ENCODE measurements at places on chromosomes 1 and 21.

- no peak for DNase-seq
Measured at GRCh38 chr1:24673341-24673740, 30.2 kb downstream of the SRRM1 start.

DNA sequence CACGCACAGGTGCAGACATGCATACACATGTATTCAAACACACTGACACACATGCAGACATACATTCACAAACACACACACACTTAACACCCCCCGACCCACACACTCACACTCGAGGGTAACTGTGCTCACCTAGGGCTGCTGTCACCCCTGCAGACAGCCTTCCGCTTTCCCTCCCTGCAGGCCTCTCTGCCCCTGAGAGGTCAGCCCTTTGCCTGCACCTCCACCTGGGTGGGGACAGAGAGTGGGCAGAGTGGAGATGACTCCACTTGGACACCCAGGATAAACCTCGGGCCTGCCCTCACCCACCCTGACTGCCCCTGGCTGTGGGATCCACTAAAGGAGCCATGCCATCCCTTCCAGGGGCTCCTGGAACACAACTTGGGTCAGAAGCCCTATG, 264.3 kb downstream of the PTPRU start:
- no peak for DNase-seq

DNA sequence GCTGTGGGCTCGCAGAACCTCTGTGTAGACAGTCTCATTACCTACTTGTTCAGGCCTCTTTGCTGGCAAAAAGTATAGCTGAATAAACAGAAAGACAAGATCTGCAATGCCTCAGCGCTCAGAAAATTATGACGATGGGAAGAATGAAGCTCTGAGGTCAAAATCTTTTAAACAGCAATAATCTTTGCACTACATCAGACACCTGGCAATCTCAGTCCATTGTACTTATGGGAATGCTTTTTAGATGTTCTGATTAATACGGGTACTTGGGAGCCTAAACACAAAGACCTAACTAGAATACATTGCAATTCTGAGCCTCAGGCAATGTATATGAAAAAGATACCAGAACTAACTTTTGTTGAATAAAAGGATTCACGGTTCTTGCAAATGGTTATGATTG, 410.7 kb downstream of the SMYD3 start:
- no peak for DNase-seq

DNA sequence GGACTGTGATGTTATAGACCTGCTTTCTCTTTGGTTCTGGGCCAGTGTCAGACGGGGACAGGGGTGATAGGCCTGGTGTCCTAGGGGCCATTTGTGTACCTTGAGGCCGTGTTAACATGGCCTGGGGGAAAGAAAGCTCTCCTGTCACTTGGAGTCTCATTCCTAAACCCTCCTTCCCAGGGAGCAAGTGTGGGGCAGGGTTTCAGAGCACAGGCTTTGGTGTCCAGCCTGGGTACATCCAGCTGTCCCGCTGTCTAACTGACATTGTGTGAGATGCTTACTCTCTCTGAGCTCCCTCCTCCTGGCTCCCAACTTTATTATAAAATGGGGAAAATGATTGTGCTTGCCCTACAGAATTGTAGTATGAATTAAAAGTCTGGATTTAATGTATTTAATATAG, 32.6 kb upstream of the EPHA8 start:
- DNase-seq, result no peak

DNA sequence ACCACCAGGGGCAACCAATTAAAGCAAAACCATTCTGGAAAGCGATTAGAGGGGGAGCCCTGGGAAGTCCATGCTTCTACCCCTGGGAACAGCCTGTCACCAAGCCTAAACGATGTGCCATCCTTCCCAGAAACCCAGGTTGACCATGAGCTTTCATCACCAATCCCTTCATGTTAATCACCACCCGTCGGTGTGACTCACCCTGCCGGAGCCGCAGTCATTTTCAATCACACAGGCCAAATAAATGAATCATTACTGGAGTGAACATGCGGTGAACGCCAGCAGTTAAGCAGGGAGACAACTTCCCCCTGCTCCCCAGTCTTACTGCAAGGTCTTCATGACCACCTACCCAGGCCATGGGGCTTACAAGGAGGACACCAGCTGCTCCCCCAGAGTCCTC, 308.8 kb downstream of the AJAP1 start:
- no peak for DNase-seq

GRCh38 chr1:172144445-172145061, 275.9 kb upstream of the C1orf105 start:
- no peak for DNase-seq

DNA sequence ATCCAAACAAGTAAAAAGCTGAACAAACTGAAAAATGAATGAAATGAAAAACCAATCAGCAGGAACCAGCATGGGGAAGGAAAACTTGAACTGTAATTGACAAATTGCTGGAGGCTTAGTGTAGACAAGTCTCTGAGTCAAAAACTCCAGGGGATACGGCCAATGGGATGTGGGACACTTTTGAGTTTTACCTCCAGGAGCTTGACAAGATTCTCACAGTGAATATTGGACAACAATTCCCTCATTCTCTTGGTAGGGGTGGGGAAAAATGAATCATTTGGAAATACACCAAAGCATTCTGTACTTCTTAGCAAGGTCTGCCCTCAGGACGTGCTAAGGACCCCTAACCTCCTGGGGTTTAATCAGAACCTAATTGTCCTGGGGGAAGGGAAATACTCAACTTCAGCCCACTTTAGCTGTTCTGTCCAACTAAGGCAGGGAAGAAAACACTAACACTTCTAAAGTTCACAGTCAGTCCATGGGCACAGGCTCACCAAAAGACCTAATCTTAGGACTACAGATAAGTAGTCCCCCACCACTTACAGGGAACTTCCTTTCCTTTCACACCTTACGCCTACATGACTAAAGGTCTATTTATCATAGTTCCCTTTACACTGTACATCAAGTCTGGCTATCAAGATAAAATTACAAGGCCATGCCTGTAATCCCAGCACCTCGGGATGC, 60.7 kb upstream of the CDC42BPA start:
- no peak for DNase-seq

- DNase-seq, result no peak
Measured at GRCh38 chr1:52523376-52523775, 29.5 kb downstream of the TUT4 start.

DNA sequence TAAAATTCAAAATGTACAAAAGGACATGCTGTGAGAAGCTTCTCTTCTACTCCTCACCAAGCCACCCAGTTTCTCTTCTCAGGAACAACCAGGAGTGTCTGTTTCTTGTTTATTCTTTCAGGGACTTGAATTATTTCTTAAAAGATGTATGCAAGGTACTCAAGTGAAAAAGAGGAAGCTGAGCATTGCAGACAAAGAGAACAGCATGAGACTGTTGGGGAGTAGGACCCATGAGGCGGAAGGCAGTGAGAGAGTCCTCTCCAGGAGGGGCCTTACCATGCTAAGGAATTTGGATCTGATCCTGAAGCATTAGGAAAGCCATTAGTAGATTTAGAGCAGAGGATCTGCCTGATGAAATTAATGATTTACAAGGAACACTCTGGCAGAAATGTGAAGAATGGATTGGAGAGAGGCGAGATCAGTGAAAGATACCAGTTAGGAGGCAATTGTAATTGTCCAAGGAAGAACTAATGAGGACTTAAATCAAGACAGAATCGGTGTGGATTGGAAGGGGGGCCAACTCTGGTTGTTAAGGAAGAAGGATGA, 14.7 kb upstream of the SSX2IP start:
- DNase-seq, result no peak

- DNase-seq, result no peak
Measured at GRCh38 chr21:41110664-41111063, 57.3 kb upstream of the BACE2 start.

DNA sequence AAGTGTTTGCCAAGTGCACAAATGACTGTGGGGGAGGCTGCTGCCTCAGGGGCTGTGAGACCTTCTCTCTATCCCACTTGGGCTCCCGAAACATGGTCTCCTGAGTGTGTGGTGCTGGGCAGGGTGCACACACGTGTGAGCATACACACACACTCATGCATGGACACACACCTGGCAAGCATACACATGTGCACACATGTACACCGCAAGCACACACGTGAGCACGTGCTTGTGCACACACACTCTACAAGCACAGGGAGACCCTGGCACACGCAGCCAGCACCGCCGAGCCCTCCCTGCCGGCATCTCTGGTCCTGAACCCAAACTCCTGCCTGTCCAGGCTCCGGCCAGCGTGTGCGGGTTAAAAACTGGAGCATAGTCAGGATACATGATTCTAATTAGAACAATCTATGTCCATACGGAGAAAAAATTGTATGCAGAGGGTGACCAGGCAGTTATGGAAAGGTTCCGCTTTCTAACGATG, 79.4 kb upstream of the TTC34 start:
- DNase-seq, result no peak

GRCh38 chr1:202197653-202198365, 4.2 kb downstream of the LGR6 start:
- no peak for DNase-seq

DNA sequence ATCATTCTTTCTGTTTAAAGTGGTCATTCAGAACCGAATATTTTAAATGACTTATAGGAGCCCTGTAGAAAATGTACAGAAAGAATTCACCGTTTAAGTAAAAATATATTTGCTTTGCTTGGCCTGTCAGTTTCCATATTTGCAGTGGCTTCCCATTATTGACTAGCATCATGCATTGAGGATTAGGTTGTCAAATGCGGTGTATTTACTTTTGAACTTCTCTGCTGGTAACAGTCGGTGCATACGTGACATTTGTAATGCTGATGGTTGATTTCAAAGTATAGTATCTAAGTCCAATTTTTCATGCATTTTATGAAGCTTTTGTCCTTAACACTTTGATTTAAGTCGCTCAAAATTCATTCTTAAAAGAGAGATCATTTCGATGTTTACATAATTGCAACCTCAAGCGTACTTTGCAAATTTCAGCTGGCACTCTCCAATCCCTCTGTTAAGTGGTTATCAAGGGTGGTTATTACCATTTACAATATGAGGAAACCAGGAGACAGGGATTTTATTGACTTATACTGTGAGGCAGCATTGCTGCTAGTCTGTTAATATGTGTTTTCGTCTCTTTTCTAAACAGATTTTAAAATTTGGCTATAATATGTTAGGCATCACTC, 201.6 kb downstream of the SDCCAG8 start:
- DNase-seq, result no peak

DNA sequence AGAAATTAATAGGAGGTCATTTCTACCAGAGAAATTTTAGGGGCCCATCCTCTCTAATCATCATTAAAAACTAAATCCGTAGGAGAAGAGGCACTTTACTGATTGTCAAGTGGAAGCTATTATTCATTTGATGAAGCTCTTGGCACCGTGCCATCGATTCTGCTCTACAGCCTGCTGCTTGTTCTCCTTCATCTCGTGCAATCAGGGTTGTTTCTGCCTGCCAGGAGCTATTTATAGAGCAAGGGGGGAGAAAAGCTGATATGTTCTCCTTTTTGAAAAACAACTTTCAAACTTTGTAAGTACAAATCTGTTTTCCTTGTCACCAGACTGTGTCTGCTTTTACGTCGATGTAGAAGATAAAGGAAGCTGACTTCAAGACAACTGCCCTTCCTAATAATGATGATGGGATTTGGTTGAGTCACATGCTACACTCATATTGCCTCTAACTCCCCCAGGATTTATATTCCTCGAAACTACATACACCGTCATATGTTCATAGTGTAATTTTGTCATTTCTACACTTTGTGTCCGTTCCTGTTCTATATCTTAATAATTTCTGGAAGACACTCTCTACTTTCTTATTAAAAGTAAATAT, 169.6 kb upstream of the LHX8 start:
- no peak for DNase-seq

- DNase-seq, result no peak
Measured at GRCh38 chr1:156836041-156836654, 19.5 kb upstream of the SH2D2A start.

- DNase-seq, result no peak
Measured at GRCh38 chr1:87760155-87760554, 431.5 kb downstream of the LMO4 start.

DNA sequence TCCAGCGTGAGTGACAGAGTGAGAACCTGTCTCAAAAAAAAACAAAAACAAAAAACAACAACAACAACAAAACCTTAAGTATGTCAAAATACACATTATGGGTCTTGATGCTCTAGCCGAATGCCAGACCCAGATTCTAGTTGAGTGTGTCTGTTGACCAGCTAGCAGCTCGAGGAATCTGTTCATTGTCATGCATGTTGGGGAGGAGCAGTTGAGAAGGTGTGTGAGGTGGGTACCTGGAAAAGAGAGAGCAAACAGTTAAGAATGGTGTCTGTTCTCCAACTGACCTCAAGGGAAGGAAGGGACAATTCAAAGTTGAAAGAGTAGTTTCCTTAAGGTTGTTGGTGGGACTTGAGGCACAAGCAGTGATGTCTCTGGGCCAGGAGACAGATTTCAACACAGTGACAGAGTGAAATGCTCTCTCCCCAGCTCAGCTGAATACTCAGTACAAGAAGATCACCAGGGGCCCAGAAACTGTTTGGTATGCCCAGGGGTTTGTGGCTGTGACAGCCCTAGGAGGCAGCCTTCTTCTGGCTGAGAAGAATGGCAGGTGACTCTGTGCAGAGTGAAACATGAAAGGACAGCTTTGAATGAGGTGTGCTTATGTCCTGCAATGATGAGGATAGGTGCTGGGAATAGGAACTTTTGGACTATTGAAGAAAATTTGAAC, 14.4 kb upstream of the POU2F1 start:
- no peak for DNase-seq

- no peak for DNase-seq
Measured at GRCh38 chr1:44719318-44719717, 11.7 kb downstream of the RNU5D-1 start.

- DNase-seq, result no peak
Measured at GRCh38 chr21:38032082-38032801, 116.0 kb upstream of the KCNJ6 start.

- DNase-seq, result no peak
Measured at GRCh38 chr1:193458628-193459027, 272.2 kb upstream of the B3GALT2 start.

DNA sequence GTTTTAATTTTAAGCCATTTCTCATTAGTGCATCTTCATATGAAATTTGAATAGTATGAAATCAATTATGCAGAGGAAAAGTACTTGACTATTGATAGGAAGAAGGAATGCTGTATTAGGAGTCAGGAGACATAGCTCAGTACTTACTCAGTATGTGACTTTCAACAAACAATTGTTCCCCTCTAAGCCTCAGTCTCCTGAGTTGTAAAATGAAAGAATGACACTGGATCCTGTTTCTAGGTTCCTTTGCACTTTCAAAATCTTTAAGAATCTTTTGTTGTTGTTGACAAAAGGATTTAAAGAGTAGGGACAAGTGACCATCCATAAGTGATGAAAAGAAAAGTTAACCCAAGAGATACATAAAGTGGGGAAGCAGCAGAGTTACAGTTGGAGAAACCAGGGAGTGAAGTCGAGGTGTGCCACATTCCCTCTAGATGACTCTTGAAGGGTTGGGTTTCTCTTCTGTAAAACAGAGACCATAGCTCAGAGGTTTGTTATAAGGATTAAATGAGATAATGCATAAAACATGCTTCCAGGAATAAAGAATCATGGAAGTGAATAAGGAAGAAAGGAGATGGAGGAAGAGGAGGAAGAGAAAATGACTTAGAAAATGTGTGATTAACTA, 105.7 kb upstream of the KCNJ15 start:
- DNase-seq, result no peak

GRCh38 chr21:32782698-32783097, 11.1 kb upstream of the PAXBP1 start:
- DNase-seq, result no peak

- no peak for DNase-seq
Measured at GRCh38 chr1:28682840-28683239, 14.3 kb downstream of the GMEB1 start.

- no peak for DNase-seq
Measured at GRCh38 chr1:42891465-42892138, 45.2 kb downstream of the ZNF691 start.

GRCh38 chr1:81069856-81070255, 730.9 kb upstream of the ADGRL2 start:
- no peak for DNase-seq

- no peak for DNase-seq
Measured at GRCh38 chr1:167617153-167618147, 12.6 kb upstream of the RCSD1 start.

Data from vagina (tissue), 2 donors.